Stimulated activated CD8-positive, alpha-beta memory T cell treated with anti-CD3 and anti-CD28 coated beads, Interleukin-4, amount 100 ng/mL, for 48 hours (primary cell): ENCODE measurements at places on chromosomes 13 and 19.

DNA sequence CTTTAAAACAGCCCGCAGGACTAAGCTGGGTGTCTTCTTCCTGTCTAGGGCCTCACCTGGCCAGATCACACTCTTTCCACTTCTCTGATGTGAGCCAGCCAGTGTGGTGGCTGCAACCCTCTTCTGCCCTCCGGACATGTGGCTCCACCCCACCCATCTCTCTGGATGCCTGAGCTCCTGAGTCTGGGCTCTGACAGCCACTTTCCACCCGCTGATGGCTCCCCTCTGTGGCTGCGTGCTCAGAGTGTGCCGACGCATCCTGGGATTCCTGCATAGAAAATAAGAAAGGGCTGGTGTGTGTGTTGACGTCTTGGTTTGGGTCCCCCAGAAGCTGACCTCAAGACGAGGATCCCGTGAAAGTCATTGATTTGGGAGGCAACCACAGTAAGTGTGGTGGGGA is 181.6 kb downstream of the URI1 start:
- no peak for DNase-seq

DNA sequence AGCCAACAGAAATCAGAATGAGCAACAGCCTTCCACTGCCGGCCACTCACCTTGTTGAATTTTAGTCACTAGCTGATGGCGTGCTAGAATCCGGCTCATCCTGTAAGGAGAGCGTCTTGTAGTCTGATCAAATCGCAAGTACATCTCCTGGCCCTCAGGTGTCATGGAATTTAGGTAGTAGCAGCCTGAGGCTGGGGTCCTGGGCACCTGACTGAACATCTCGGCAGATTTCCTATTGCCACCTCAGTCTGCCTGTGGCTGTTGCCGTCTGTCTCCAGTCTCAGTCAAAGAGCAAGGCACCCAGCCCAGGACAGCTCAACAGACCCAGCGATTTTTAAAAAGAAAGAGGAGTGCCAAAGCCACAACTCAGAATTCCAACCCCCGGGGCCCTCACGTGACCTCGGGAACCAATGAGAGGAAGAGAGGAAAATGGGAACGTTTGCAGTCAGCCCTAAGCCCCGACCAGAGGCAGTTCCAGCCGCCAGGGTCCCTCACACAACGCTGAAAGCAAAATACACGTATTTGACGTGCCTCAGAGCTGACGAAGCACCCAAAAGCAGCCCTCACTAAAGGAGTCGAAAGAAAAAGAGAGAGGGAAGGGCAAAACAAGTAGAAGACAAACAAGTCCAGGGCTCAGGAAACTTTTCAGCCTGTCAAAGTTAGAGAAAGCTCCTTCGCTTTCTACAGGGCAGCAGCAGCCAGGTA is at the start of gene STARD13:
STARD13 (minus strand) TSS at position 336 of the 705 bp plus-strand sequence; CDS start at position 219, 117 bp downstream.
- DNase-seq = peak; percentile 32

DNA sequence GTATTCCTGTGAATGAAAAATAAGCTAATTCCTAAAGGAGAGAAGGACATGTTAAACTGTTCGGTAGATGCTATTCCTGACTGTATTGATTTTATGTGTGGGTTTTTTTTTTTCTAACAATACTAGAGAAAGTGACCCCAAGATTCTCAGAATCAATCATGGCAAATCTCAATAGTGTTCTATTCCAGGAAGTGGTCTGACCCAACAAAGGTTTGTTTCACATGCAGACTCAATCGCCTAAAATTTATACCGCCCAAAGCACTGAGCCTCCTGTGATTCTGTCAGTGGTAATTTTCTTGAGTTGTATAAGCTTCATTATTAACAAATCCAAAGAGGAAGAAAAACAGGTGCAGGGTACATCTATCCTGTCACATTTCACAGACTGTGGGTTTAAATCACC is 293.7 kb downstream of the SUCLA2 start:
- no peak for DNase-seq

DNA sequence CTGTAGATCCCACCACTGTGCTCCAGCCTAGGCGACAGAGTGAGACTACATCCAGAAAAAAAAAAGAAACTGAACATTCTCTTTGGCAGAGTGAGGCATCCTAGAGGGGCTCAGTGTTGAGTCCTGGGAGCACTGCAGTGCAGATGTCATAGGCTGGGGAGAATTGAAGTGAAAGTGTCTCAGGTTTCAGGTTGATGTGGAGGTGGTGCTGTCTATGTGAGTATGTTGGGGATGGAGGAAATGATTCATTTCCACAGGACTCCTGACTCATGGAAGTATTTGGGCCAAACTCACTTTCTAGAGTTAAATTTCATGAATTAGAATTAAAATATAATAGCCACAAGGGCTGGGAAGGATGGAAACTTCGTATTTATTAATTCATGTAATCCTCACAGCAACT is 134.4 kb upstream of the TSC22D1 start:
- peak; percentile 46 for DNase-seq

DNA sequence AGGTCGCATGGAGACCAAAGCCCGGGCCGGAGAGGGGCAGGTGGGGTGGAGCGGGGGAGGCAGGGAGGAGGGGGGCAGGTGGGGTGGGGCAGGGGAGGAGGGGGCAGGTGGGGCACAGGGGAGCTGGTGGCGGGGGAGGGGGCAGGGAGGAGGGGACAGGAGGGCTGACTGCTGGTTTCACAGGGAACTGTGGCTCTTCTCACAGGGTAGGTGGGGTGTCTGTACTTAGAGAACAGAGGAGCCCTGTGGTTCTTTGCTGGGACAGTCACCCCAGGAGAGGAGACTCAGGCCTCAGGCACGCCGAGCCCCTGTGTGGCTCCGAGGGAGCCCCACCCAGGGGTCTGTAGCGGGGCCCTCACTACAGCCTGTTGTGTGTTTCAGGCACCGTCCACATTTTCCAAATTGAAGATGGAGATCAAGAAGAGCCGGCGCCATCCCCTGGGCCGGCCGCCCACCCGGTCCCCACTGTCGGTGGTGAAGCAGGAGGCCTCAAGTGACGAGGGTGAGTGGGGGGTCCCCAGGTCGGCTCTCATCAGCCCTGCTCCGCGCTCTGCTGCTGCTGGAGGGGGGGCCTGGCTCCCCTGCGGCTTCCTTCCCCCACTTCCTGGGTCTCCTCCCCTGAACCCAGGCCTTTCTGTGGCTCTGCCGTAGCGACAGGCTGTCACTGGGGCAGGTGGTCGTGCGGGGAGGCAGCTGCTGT is 162.7 kb downstream of the KDM4B start:
- no peak for DNase-seq

- DNase-seq = no peak
Observed at GRCh38 chr13:57815600-57815999, 184.1 kb downstream of the PCDH17 start.

GRCh38 chr13:61170856-61171255 is 244.8 kb downstream of the PCDH20 start:
- no peak for DNase-seq

DNA sequence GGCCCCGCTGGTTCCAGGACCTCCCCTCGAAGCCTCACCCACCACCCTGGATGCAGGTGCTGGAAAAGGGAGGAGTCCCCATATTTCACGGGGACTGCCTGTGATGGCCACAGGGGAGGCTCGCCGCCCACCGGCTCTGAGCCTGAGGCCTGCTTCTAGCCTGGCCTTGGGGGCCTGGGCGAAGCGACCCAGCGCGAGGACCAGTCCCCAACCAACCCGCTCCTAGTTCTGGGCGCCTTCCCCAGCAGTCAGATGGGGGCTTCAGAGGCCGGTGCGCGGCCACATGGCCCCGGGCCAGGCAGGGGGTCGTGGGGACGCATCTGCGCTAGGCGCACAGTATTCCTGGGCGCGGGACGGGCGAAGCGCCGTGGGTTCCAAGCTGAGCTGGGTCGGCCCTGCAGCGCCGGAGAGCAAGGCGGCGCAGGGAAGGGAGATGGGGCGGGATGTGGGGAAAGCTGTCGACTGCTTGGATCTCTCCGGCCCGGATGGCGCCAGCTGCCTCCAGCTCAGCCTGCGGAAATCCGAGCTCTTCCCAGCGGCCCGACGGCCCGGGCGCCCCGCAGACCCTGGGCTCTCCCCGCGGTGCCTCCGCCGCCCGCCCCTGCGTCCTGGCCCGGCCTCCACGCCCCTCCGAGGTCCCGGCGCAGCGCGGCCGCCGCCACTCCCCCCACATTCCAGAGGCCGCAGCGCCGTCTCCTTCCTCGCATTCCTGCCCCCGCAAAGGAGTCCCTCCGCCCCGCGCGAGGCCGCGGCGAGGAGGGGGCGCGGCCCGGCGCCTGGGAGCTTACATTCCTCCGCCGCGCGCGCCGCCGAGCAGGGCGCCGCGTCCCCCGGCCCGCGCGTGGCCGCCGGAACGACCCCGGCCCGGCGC is at the start of gene WTIP:
WTIP (plus strand) TSS at position 788 of the 871 bp plus-strand sequence. CDS start 217 bp downstream, outside the sequence.
- no peak for DNase-seq

DNA sequence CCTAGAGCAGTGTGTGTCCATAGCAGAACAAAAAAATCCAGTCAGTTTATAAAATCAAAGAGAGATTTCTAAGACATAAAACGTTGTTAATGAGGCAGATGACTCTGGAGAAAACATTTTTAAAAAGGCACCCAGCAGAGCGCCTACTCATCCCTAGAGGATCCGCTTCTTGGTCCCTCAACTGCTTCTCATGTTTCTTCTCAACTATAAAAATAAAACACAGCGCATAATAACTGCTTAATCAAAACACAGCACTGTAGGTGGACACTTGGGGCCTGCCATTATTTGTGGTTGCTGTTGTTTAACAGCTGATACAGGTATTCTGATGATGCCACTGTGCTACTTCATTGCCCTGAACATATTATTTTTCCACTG is 347.9 kb downstream of the FGF9 start:
- no peak for DNase-seq

DNA sequence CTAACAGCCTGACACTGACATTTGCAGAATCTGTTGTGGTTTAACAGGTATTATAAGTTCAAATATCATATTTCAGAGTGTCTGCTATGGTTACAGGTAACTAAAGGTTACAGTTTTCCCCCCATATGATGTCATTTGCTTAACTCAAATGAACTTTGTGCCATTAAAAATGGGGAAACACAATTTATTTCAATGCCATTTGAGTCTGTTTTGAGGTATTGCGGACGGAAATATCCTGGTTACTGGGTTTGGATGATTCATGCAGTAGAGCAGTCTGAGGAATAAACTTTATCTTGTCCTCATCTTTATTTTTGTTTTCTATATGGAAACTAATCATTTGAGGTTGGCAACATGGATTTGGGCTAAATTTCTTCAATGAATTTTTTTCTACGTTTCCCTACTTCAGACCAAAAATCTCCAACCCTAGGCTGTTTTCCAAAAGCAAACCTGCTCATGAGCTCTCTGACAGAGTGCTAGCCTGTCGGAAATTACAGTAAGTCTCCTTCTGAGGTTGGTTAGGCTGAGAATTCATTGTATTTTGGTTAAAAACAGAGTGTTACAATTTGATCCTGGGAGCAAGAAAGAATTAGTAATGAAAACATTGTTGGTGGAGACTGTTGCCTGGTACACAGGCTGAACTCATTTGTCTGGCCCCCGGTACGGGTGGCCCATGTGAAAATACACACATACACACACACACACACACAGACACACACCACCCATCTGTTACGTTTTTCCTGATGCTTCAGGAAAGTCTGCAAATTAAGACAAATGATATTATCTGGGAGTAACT is 66.1 kb downstream of the AKAP11 start:
- no peak for DNase-seq

DNA sequence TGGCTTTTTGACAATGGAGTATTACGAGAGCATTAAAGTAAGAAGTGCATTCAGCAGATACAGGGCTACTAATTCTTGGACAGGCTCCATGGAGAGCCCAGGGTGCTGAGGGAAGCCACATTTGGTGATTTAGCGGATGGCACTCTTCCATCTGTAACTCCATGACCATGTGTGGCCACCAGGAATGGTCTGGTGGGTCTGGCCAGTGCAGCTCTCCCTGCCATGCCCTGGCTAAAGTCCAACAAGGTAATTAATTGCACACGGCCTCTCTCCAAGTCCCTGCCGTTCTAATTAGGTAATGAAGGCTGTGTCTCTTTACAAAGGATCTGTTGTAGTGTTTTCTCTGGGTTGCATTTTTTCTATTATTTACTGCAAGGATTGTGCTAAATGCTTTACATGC is 4.3 kb upstream of the ZFR2 start:
- DNase-seq = no peak

DNA sequence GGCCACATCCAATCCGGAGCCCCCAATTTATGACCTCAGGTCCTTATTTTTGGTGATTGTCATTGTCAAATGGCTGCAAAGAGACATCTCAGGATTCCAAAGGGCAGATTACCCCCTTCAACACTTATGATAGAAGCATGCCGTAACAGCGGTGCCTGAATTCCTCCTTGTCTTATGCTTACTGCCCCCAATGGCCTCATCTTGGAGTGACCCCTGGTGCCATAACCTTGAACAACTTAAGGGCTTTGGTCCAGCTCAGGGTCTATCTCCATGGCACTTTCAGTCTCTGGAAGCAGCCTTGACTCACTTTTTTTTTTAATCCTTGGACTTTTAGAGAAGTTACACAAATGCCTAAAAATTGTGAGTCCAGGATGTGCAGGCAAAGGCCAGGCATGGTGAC is 171.6 kb upstream of the ZNF507 start:
- no peak for DNase-seq

DNA sequence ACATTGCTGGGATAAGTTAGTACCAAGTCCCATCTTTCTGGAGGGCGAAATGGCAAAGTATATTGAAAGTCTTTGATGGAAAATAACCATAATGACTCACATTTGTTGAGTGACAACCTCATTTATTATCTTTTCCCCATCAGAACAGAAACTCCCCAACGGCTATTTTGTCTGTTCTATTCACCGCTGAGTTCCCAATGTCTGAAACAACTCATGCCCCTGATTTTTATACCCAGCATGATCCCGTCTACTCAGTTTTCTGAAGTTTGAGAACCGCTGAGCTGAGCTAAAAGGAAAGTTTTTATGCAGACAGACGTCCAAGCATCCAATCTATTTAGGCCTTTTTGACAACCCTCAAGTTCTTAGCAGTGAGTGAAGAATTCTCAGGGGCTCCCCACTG is 7.8 kb upstream of the TINCR start:
- DNase-seq = no peak

DNA sequence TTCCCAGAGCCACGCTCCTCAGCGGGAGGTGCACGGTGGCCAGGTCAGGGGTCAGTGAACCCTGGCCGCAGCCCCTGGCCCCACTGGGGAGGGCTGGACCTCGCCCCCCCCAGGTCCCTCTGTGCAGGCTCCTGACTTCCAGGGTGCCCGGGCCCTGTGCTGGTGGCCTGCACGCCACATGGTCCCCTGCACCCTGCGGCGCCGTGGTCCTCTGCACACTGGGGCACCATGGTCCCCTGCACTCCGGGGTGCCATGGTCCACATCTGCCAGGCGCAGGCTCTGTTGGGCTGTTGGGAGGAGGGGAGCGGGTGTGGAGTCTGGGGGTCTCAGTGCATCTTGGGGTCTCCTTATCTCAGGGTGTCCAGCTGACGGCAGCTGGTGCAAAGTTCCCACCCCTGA is 23.3 kb upstream of the TMEM255B start:
- DNase-seq = no peak
